Stimulated activated CD4-positive, alpha-beta T cell treated with anti-CD3 and anti-CD28 coated beads, Interleukin-12 subunit alpha, Interleukin-12 subunit beta, amount 100 ng/mL, for 4 hours (primary cell): ENCODE measurements at places on chromosomes 4 and X.

DNA sequence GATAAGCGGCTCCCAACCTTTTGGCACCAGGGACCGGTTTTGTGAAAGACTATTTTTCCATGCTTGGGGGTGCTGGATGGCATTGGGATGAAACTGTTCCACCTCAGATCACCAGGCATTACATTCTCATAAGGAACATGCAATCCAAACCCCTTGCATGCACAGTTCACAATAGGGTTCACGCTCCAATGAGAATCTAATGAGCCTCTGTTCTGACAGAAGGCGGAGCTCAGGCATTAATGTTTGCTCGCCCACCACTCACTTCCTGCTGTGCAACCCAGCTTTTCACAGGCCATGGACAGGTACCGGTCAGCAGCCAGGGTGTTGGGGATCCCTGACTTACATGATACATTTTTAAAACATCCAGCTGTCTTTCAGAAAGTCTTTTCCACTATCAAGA lies 187.3 kb downstream of the SLC39A8 start:
- DNase-seq, result no peak

DNA sequence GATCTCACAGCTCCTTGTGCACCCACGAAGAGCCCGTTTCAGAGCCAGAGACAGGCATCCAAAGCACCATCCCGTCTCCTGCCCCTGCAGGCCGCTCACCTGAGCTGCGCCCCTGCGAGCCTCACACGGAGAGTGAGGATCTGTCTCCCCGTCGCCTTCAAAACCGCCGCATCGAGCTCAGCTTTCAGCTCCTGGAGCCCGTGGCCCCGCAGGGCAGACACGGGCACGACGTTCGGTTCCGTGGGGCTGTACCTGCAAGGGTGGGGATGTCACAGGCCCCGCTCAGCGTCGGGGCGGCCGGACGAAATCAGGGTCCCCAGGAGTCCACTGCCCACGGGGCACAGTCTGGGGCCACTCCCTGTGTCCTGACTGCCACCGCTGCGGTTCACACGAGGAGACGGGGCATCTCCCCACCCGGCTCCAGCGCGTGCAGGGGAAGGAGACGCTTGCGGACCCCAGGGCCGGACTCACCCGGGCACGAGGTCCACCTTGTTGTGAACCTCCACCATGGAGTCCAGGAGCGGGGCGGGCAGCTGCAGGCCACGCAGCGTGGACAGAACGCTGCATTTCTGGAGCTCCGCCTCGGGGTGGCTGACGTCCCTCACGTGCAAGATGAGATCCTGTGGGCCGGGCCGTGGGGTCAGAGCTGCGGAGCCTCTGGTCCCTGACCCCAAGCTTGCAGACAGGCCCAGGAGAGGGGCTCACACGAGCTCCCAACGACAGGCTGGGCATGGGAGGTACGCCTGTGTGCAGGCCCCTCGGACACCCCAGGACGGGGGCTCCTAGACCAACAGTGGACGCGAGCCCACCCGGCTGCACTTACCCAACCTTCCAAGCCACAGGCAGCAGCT lies 11.1 kb downstream of the GTPBP6 start:
- DNase-seq, result no peak

DNA sequence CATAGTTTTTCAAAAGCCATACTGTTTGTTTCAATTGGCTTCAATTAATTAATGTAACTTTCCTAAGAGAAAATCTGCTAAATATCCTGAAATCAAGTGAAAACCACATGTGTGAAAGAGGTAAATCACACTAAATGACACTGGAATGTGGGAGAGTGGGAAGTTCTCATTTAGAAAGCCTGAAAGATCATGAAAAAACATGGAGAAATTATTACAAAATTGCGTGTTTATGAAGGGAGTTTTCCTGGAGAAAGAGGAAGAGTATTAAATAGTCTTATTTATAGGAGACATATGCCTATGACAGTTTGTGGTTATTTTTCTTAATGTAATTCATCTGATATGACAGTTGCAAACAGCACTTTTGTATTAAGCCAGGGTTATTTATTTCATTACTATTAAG lies 183.7 kb downstream of the DKK2 start:
- no peak for DNase-seq

GRCh38 chr4:93116624-93117023 lies 711.9 kb upstream of the ATOH1 start:
- no peak for DNase-seq

GRCh38 chrX:51376672-51377071 lies 44.0 kb downstream of the NUDT10 start:
- DNase-seq, result no peak

DNA sequence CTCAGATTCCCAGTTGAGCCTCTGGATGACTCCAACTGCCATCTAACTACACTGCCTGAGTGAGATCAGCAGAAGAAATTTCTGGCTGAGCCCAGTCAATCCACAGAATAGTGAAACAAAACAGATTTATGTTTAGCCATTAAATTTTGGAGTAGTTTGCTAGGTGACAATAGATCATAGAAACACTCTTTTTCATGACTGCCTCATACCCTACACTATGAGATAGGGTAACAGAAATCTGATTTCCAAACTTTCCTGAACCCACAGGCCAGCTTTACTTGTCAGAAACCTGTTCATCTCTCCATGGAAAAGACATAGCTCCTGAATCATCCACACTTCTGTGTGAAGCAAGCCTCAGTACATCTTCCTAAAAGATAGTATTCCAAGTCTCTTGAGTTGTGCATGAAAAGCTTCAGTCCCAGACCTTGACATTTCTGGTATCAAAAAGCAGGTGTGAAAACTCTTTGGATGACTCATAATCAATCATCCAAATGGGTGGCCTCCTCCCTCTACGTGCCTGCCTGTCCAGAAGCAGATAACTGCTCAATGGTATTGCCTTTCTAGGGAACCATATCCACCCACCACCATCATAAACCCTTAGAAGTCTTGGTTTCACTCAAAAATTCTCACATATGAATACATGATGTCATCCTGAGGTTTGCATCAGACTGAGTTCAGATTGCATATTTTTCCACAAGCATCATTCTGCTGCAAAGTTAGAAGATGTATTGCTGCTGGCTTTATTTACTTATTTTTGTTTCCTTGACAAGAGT lies 47.5 kb upstream of the RAP2C start:
- DNase-seq, result no peak

GRCh38 chr4:185925910-185926360 lies 113.9 kb upstream of the SORBS2 start:
- no peak for DNase-seq
